ENCODE measurements at places on chromosomes 11 and 22.

DNA sequence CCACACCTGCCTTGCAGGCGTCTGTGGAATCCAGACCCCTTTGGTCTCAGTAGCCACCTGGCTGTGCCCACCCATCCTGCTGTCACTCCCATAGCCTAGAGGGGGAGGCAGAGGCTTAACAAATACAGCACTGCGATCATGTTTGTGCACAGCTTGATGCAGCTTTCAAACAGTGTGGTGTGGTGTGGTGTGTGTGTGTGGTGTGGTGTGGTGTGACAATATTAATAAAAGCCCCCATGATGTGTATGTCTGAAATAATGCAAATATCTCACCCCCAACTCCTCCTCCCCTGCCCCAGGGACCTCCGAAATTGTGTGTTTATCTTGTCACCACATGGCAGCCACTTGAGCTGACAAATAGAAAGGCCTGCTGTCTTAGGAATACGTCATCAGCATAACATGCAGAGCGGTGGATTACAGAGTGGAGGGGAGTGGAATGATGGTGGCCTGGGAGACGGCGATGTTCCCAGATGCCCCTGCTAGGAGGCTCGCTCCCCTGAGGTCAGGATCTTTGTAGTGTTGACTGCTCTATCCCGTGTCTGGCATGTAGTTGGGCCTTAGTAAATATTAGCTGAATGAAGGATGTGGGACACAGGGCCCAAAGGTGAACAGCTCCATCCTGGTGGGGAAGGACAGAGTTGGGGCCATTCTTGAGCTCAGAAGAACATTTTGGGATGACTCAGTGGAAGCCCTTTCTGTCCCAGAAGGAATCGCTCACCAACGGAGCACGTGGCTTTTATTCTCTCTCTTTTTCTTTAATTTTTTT lies 2.8 kb downstream of the PDXP start:
- DNase-seq = no peak

- DNase-seq = no peak
These were observed 209.5 kb downstream of the NTM start for GRCh38 chr11:131579932-131580387.

GRCh38 chr11:35105319-35106079 lies 33.5 kb upstream of the CD44 start:
- DNase-seq = no peak

- no peak for DNase-seq
These were observed 34.2 kb downstream of the MRGPRD start for GRCh38 chr11:68946416-68947090.

DNA sequence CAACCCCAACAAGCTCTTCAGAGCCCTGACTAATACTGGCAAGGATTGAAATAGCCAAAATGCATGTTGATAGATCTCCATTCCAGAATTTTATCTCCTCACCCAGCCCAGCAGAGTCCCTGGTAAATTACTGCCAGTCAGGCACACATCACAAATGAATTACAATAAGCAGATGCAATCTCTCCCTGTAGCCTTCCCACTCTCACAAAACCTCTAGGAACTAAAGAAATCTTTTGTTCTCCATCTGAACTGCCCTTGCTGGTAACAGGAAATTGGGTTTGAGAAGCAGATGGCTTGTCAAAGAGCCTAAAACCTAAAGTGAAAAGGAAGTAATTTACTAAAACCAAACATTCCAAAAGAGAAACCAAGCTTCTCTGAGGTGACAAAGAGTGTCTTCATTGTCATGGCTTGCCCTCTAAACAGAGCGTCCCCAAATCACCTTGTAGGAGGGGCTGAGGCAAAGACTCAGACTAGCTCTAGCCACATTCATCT lies 59.5 kb downstream of the FAM168A start:
- no peak for DNase-seq

GRCh38 chr22:37927637-37927936 lies 21.5 kb downstream of the MICALL1 start:
- no peak for DNase-seq

DNA sequence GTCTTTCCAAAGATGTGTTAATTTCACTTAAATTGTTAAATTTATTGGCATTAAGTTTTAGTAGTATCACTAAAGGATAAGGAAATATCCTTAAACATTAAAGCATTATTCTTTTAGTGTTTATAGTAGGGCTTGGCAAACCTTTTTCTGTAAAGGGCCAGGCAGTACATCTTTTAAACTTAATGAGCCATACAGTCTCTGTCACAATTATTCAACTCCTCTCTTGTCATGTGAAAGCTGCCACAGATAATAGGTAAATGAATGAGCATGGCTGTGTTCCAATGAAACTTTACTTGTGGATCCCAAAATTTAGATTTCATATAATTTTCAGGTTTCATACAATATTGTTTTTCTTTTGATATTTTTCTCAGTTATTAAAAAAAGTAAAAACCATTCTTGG lies 268.2 kb upstream of the C11orf87 start:
- DNase-seq = no peak

- no peak for DNase-seq
These were observed 3.0 kb upstream of the B3GAT1 start for GRCh38 chr11:134414766-134415765.

GRCh38 chr11:18245396-18245795 lies 3.1 kb downstream of the SAA2 start:
- no peak for DNase-seq

DNA sequence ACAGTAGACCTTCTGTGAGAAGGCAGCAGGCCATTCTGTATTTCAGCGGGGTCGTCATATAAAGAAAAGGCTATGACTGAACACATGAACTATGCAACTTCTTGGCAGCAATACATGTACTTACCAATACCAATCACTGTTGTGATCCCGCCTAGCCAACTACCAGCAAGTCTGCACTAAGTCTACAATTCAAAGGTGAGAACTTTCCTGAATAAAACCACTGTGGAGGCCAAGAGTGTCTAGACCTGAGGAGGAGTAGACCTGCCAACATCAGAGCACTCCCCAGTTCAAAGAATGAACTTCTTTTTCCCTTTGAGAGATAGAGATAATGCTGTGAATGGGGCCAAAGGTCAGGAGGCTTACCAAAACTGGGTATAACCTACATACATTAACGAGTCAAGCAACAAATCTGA lies 108.2 kb downstream of the SIK3 start:
- no peak for DNase-seq

DNA sequence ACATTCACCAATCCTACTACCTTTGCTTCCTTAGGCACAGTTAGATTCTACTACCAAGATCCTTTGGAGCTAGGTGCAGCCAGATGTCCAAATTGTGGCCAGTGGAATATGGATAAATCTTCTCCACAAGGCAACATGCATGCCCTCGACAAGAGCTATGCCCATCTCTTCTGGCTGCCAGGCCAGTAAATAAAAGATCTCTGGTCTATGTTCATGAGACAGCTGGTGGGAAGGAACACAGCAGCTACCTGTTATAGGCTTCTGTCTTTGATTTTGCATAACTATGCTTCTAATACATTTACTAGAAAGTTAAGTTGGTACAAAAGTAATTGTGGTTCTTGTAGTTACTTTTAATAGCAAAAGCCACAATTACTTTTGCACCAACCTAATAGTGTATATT lies 182.7 kb downstream of the DLG2 start:
- DNase-seq = no peak

DNA sequence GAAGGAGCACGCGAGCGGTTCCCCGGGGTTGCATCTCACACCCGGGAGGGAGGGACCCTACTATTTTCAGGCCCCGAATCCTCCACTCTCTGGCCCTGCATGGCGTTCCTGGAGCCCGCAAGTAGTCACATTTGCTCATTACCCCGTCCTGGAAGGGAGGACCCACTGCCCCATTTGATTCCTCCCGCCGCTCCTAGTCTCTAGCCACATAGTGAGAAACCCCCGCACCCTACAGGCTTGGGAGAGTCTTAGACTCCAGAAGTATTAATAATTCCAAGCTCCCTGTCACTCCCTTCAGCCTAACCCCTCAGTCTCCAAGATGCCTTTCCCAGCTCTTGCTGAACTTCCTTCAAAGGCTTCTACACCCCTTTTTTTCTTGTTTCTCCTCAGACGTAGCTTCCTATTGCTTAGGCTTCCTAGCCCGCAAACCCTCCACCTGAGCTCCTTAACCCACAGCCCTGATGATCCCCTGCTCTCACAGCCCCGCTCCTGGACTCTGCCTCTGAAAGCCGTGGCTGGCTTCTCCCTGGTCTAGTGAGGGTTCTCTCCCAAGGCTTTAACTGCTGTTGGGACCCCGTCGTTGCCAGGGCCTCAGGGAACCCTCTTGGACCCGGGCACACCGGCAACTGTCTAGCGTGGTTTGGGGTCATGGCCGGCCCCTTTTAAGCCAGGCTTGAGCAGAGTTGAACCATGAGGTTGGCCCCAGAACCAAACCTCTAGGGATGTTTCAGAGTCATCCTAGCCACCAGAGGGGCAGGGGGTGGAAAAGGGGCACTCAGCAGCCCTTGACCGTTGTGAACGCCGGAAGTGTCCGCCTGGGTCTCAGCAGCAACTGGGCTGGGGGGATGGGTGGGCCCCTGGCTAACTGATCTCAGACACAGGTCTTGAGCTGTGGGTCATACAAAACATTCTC lies 862 bp downstream of the GGA1 start:
- no peak for DNase-seq

DNA sequence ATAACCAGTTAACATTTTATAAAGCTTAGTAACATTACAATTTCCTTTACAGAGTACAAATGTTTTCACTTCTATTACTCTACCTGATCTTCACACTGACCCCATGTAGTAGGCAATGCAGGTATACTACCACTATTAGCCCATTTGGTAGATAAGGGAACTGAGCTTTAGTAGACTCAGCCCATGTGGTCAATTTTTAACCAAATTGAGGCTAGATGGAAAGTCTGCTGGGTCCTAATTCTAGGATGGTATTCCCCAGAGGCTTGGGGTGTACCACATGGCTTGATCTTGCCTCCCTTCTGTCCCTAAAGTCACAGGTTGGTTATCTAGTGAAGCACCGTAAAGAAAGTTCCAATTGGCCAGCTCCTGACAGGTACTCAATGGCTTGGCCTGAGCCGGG lies 48.2 kb downstream of the NRXN2 start:
- no peak for DNase-seq

GRCh38 chr22:44450503-44450902 lies 47.5 kb downstream of the RTL6 start:
- DNase-seq = no peak

DNA sequence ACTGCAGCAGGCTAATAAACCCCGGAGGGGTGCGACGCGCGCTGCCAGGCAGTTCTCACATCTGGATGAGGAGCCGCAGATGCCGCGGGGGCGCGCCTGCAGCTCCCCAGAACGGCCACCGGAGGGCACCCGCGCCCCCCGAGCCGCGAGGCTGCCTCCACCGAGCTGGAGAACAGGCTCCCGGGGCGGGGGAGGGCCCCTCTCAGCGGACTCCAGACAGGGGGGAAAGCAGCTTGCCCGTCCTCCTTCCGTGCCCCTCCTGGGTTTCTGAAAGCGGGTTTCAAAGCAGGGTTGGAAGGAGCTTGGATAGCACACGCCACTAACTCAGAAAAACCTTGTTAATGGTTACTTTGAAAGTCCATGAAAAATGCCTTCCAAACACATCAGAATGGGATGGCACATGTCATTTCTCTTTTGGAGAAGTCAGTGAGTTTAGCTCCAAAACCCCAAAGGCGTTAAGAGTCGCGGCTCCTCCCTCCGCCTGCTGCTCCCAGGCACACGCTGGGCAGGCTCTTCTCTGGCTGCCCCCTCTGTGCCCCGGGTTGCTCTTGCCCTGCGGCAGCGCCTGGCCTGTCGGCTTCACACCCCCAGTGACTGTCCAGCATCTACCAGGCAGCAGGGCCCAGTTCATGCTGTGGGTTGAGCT lies 317.8 kb downstream of the NTM start:
- no peak for DNase-seq

GRCh38 chr22:40966726-40967085 lies 15.5 kb downstream of the RBX1 start:
- no peak for DNase-seq

DNA sequence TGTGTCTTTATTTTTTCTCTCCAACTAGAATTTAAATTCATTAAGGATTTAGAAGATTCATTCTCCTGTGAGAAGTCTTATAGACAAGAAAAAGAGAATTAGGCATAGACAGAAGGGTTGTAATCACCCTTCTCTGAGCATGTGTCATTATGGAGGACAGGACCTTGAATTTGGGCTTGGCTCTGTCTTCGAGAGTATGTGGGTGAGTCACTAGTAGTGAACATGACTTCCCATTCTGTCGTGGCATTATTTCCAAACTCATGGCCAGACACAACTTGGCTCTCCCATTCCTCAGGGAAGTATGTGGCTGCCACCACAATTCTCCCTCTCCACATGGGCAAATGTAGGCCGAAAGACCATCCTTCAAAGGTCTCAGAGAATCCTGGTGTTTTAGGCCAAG lies 14.3 kb upstream of the ANKK1 start:
- no peak for DNase-seq

DNA sequence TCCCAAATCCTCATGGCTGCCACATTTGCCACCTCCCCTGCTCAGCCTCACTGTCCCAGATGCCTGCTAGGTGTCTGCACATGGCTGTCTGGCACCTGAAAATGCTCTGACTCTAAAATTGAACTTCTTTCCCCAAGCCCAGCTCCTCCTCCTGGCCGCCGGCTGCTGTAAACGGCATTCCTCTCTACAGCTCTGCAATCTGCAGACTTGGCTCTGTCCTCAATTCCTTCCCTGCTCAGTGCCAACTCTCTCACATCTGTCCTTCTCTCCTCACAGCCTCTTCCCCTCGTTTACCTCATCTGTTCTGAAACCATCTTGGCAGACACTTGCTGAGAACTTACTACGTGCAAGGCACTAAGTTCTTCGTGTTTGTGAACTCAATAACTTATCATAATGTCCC lies 169.4 kb upstream of the SYT13 start:
- DNase-seq = no peak

GRCh38 chr11:88695689-88696414 lies 358.3 kb upstream of the CTSC start:
- DNase-seq = no peak

DNA sequence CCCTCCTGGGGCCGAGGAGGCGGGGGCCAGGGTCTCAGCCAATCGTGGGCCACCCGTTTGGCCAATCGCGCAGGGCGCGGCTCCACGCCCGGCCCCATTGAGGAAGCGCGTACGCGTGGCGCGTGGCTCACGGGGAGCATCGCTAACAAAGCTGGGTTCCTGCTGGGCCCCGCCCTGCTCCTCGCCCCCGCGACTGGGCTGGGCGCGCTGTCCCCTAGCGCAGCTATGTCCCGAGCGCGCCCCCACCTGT lies 614 bp upstream of the ASCL2 start:
- DNase-seq = no peak

DNA sequence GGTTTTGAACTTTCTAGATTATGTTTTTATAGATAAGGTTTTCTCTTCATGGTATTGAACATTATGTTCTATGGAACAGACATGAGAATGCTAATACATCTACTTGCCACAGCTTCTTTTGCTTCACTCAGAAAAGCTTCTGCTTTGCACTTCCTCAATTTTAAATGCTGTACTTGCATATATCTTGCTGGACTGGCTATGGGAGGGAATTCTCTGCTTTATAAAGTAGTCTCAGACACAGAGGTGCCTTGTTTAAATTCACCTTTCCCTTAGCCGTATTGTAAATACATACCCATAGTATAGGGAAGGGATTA lies 173.9 kb downstream of the DDX10 start:
- DNase-seq = no peak

All from stimulated activated CD8-positive, alpha-beta memory T cell treated with anti-CD3 and anti-CD28 coated beads, Interleukin-7, amount 100 ng/mL, for 1 hour (primary cell).